ENCODE measurements at places on chromosomes 3 and 15.

DNA sequence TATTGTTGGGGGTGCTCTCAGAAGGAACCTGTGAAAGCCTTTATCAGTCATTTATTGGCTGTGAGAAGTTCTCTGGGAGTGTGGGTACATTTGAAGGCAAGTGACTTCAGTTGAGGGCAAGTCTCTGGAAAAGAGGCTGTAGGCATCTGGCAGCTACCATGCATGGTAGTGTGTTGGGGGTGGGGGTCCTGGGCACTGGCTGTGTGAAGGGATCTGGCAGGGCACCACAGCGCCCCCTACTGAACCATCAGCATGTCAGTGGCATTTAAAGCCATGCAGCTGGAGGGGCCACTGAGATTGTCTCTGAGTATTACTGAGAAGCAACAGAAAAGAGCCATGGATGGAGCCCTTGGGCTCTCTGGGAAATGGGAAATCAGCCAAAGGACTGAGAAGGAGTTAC, 30.6 kb downstream of the CRTAP start:
- DNase-seq = no peak

- DNase-seq = no peak
These were observed 828.4 kb downstream of the TUSC7 start for GRCh38 chr3:117537949-117538348.

GRCh38 chr3:182814419-182815062, 21.2 kb downstream of the ATP11B start:
- no peak for DNase-seq

DNA sequence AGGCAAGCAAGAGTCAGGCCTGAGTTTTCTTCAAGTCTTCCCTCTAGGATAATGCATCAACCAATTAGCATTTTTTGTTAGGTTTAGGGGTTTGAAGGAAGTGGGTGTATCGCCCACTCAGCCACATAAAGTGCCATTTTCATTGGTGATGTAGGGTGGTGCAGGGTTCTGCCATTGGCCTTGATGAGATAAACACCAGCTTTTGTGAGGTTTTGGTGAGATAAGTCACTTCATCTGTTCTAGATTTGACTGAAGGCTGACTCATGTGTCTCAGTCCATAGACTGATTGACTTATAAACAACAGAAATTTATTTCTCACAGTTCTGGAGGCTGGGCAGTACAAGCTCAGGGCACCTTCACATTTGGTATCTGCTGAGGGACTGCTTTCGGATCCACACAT, 84.5 kb upstream of the C3orf80 start:
- DNase-seq = peak; percentile 0

- no peak for DNase-seq
These were observed 793.0 kb downstream of the EDEM1 start for GRCh38 chr3:5980475-5980874.

DNA sequence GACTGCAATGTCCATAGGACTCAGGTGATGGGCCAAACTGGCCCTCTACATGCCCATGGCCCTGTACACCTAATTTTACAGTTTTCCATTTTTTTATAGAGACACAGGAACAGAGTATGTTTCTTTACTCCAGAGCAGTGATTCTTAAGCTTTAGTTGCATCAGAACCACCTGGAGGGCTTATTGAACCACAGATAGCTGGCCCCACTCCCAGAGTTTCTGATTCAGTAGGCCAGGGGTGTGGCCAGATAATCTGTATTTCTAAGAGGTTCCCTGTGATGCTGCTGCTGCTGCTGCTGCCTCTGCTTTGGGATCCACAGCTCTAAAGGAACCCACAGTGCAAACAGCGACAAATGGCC, 5.1 kb downstream of the RBP1 start:
- DNase-seq = no peak

DNA sequence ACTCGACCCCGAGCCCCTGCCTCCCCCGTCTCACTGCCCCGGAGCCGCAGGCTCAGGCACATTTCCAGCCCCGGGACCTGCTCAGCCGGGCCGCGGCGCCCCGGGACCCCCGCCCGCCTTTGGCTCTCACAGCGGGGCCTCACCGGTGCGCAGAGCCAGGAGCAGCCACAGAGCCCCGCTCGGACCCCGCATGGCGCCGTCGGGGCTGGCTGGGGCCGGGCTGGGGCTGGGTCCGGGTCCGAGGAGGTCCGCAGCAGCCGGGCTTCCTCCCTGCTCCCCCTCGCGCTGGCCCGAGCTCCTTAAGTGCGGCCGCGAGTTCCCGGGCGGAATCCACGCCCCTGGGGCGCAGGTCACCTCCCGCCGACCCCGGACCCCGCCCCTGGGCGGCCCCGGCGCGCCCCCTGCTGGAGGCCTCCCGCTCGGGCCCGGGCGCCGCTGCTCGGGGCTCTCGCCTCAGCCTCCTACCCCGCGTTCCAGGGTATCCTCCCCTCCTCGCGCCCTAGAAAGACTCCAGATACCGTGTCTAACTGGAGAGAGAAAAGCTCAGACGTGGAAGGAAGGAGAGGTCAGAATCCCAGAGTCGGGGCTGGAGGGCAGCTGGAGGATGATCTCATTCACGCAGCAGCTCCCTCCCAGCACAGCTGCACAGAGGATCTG, at the start of gene MELTF:
Gene MELTF (minus strand): TSS at position 307 of the 657 bp plus-strand sequence. CDS start 115 bp downstream, at position 192.
- DNase-seq = peak; percentile 48

- no peak for DNase-seq
These were observed 781 bp downstream of the TRNT1 start for GRCh38 chr3:3127432-3128010.

DNA sequence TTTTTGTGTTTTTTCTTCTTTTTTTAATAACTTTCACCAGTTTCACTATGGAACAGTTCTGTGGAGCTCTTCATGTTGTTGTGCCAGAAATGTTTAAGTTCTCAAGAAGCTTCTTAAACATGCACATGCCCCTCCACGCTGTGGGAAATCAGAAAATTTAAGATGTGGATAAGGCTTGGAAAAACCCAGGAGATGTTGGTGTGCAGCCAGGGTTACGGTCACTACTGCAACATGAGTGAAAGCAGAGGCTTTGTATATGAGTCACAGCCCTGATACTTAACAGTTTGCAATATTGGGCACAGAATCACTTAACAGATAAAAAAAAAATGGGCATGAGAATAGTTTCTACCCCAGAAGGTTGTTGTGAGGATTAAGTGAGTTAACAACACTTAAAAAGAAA, 399.9 kb downstream of the LRTM1 start:
- no peak for DNase-seq

Data from stimulated activated CD8-positive, alpha-beta memory T cell treated with anti-CD3 and anti-CD28 coated beads, Interleukin-7, amount 100 ng/mL, for 24 hours (primary cell).